ENCODE measurements at places on chromosomes 2 and 18.

DNA sequence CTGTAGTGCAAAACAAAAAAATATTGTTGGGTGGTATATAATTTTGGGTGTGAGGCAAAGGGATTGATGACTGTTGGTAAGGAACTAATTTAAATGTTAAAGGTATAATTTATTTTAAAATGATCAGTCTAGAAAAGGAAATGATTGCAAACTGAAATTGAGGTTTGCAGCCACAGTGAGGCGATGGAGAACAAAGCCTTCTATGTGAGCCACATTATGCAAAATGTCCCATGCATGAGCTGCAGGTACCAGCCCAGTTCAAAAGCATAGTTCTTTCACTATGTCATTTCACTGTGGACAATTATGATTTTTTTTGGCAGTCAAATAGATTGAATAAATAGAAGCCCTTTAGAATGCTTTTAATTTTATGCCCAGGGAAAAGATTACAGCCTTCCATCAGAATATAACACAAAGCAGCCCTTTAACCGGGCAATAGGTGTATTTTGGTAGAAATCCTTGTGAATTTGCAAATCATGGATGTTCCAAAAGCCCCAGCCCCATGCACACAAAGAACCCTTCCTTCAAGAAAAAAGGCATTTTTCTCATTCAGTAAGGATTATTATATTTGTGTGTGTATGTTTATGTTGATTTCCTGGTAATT, 1.7 kb downstream of the MAP2 start:
- DNase-seq, result peak; percentile 6

GRCh38 chr18:37590346-37590745, 24.7 kb upstream of the CELF4 start:
- no peak for DNase-seq

DNA sequence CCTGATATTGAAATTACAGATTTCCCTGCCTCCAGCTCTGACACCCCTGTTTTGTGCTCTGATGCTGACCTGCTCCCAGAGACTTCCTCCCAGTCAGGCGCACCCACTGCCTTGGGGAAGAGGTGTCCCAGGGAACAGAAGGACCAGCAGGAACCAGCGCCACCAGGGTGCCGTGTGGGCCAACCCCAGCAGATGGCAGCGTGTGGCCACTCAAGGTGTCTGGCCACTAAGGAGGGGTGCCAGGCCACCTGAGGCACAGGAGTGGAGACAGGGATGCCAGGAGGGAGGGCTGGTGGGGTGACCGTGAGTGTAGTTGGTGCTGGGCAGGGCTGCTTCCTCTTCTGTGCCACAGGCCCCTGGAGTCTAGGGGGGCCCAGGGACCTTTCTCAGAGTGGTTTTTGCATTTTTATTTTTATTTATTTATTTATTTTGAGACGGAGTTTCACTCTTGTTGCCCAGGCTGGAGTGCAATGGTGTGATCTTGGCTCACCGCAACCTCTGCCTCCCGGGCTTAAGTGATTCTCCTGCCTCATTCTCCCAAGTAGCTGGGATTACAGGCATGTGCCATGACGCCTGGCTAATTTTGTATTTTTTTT, 56.0 kb downstream of the TEX44 start:
- peak; percentile 77 for DNase-seq

GRCh38 chr2:203492965-203493364, 42.1 kb downstream of the RAPH1 start:
- no peak for DNase-seq

DNA sequence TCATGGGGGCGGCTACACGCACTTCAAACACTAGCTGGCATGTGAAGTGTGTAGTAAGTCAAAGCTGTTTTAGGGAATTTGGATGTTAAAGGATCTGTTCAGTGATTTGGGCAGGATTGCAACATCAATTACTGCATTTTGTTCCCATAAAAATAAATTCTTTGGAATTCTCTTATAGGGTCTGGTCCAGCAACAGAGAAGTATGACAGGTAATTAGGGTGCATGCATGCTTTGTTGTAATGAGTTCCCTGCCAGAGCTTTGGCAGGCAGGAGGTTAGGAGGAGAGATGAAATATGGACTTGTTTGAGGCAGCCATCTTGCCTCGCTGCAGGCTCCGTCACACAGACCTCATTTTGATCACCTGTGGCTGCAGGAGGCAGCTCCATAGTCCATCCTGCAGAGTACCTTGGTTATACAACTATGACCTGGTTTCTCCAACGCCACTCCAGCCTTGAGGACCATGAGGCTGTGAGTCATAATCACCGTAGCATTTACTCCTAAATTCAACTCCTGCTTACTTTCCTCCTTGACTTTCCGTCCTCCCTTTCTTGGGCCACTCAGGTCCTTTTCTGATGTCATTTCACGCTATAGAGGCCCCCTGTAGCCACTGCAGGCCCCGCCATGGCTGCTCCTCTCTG, 26.5 kb upstream of the EML4 start:
- no peak for DNase-seq

DNA sequence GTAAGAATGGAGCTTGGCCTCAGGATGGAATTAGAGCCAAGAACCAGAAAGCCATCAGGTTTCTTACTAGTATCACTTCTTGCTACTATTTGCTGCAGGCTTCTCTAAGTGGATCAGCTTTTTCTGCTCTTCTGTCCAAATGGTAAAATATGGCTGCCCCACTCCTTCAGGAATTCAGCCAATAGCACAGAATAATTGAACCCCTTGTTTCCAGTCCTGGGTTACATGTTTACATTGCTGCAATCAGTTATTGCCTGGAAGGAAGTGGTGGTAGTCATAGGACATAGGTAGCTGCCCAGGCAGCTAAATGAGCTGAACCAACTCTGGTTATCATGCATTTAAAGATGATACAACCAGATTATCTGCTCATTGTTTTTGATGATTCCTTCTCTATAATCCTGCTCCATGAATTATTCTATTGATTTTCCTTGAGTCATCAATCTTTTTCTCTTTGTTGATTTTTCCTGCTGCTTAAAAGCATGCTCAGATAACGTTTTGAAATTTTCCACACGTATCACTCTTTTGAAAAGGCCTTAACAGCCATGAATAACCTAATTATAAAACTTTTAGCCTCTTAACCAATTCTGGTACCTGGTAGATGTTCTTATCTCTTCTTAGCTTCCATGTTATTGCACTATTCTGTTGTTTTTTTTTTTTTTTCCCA, 12.6 kb downstream of the AGPS start:
- no peak for DNase-seq

DNA sequence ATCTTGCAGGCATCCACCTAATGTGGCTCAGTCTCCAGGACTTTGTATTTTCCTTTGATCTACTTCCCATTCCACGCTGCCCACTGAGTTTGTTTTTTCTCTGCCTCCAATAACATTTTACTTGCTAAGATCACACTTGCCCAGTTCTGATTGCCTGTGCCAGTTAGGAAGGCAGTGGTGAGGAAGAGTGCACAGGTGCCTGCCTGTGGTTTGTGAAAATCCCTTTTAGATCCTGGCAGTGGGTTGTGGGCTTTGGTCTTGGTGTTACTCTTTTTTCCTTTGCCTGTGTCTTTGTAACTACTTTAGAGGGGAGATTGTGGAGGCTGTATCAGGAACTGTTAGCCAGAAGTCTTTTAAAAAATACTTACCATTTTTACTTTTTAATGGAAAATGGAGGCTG, 36.9 kb upstream of the KCNG2 start:
- DNase-seq, result no peak

Data from hematopoietic multipotent progenitor cell treated with erythropoietin and hydrocortisone succinate and interleukin-3 and kit ligand, for 8 days (in vitro differentiated cells).